Stimulated activated CD8-positive, alpha-beta memory T cell treated with anti-CD3 and anti-CD28 coated beads, Interleukin-15, amount 100 ng/mL, for 1 hour (primary cell): ENCODE measurements at places on chromosomes 2 and 18.

- DNase-seq, result no peak
Measured at GRCh38 chr2:101398116-101398821, 11.0 kb upstream of the CREG2 start.

GRCh38 chr2:145906354-145906753 lies 1386.4 kb upstream of the ZEB2 start:
- no peak for DNase-seq

- no peak for DNase-seq
Measured at GRCh38 chr18:9809697-9810096, 76.1 kb upstream of the TXNDC2 start.

DNA sequence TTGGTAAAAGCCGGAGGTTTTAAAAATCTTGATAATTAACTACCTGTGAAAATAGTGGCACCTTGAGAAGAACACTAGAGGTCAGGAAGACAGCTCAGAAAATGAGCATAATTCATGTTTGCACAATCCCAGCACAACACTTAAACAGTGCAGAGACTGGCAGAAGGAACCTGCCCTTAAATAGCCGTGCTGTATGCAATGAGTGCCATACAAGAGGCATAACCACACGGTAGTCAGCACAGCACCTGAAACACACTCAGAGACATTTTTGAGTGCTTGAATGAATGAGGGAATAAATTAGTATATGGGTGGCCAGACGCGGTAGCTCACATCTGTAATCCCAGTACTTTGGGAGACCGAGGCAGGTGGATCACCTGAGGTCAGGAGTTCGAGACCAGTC lies 164.9 kb downstream of the PAX3 start:
- DNase-seq, result no peak

- no peak for DNase-seq
Measured at GRCh38 chr2:27133195-27133875, 1.1 kb downstream of the PREB start.

- no peak for DNase-seq
Measured at GRCh38 chr2:226983895-226984749, 148.3 kb downstream of the RHBDD1 start.

- no peak for DNase-seq
Measured at GRCh38 chr2:179877601-179878364, 16.4 kb upstream of the ZNF385B start.

- no peak for DNase-seq
Measured at GRCh38 chr18:62999392-62999791, 284.1 kb downstream of the PHLPP1 start.

DNA sequence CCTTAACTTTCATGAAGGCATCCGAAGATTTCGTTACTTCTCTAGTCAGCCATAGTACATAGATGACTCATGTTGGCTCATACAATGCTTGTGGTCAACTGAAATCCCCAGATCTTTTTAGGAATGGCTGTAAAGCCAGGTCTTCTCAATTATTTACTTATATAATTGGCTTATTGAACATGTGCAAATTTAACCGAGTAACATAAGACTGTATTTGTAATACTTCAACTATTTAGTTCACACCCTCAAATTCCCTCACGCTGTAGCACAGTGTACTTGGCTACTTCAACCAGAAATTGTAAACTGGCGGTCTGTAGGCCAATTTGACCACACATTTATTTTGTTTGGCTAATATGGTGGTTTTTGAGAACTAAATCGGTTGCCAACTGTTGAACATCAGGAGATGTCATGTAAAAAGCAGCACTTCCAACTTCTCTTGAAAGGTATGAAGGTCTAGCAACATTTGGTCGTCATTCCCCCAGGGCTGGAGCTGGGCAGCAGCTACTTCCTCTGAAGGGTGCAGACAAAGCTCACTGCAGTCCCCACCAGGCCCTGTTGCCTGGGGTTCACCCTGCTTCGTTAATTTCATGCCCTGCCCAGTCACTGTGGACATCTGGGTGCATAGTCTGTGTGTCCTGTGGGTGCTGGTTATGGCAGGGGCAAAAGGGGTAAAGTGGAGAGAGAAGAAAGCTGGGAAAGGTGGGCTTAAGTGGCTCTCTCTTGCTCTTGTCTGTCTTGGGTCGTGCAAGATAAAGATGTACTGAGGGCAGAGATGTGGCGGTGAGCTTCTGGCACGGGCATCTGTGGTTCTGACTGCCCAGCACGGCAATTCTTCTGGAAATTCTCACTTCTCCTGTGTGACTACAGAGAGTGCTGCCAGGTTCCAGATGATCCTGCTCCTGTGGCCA lies 3.2 kb upstream of the SH3RF3 start:
- no peak for DNase-seq

DNA sequence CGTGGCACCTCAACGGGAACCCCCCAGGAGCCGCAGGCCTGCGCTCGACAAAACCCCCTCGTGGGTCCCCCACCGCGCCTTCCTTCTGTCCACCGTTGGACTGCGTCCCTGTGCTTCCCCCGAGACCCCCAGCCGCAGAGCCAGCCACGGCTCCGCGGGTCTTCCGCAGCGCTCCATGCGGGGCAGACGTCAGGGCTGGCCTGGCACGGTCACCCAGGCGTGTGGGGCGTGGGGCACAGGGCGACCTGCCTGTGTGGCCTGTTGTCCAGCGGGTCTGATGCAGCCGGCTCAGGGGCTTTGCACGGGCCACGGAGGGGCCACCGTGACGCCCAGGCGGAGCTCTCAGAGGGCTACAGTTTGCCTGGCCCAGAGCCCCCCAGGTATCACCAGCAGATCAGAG lies 11.0 kb downstream of the NFATC1 start:
- no peak for DNase-seq

- DNase-seq, result no peak
Measured at GRCh38 chr18:7232218-7232617, 1.3 kb downstream of the LRRC30 start.

GRCh38 chr18:46414863-46415262 lies 242.2 kb downstream of the LOXHD1 start:
- no peak for DNase-seq

DNA sequence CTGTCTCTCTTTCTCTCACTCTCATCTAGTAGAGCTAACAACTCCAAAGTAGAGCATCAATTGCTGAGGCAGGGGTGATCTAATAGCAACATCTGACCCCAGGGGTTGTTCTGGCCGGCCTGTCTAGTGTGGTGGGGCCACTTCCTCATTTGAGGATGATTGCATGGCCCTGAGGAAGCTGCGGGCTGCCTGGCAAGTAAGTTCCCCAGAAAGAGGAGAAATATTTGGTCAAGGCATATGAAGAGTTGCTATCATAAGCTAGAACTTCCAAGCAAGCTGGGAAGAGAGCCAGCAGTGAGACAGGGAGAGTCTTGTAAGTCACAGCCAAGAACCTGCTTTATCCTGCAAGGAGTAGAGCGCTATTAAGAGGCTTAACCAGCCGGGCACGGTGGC lies 50.8 kb upstream of the TMEM87B start:
- DNase-seq, result no peak

- no peak for DNase-seq
Measured at GRCh38 chr2:179592167-179592936, 269.1 kb downstream of the ZNF385B start.

DNA sequence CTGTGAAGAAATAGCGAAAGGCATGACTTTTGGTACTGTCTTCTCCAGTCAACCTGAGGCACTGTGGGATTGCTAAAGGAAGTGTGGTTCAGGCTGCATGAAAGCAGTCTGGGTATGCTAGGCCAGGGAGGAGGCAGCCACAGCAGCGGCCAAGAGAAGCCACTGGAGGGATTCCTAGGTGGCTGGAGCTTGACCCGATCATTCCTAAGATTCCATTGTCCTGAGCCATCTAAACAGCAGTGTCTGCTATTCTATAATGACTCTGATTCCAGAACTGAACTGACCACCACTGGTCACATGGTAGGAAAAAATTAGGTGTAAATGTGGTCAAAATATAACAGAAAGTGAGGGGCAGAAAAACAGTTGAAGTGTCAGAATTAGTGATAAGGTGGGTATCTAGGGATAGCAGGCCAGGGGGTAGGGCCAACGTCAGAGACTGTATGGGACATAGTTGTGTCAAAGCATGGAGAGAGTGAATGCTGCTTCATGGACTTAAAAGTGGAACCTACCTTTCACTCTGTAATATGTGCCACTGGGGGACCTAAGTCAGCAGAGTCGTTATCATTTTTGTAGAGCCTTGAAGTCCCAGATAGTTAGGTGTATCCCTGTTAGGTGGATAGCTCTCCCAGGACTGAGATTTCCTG lies 204.6 kb downstream of the CTNNA2 start:
- DNase-seq, result no peak

DNA sequence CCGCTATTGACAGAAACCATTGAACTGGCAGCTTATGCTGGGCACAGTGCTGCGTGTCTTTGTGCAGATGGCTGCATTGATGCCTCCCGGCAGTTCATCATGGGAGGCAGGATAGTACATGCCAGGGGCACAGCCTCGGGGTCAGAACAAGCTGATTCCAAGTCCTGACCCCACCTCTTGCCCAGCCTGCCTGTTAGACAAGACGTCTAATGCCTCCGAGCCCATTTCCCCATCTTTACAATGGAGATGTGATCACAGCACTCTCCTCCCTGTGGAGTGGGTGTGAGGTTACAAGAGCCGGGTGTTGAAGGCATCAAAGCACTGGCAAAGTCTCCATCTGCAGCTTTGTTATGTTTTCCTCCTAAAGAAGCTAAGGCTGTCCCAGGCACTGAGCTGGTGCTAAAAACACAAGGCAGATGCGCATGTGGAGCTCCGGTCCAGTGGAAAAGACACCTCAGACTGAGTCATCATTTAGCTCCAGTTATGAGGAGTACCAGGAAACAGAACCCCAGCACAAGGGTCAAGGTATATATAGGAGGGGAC lies 125.7 kb upstream of the EPAS1 start:
- no peak for DNase-seq

GRCh38 chr18:22856870-22857269 lies 76.3 kb upstream of the RBBP8 start:
- no peak for DNase-seq

DNA sequence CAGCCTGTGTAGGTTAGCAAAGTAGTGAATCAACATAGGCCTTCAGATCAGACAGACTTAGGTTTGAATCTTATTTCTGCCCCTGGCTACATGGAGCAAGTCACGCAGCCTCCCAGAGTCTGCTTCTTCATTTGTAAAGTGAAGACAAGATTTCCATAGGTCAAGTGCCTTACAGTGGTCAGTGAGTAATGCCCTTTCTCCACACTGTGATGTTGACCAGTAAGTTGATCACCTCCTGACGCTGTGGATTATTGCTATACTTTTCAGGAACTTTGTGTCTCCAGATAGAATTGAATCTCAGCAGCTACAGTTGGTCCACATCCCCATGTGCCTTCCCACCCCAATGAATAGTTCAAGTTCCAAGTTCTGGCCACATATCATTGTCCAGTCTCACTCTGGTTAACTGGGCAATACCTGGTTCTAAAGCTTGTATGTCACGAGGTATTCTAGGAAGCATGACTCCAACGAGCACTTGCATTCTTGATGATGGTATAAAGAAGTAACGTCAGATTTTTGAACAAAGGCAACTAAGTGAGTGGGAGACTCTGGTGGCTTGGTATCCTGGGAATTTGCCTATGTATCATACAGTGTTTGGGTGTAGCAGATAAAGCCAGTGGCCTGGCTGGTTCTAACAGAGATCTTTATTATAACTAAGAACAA lies 2.1 kb upstream of the CLIP4 start:
- DNase-seq, result no peak

GRCh38 chr2:84879584-84880394 lies 1.1 kb downstream of the TRABD2A start:
- DNase-seq, result no peak
